Activated naive CD4-positive, alpha-beta T cell treated with anti-CD3 and anti-CD28 coated beads, Interleukin-2, amount 50 U/mL, for 16 hours (primary cell): ENCODE measurements at places on chromosomes 5 and 9.

DNA sequence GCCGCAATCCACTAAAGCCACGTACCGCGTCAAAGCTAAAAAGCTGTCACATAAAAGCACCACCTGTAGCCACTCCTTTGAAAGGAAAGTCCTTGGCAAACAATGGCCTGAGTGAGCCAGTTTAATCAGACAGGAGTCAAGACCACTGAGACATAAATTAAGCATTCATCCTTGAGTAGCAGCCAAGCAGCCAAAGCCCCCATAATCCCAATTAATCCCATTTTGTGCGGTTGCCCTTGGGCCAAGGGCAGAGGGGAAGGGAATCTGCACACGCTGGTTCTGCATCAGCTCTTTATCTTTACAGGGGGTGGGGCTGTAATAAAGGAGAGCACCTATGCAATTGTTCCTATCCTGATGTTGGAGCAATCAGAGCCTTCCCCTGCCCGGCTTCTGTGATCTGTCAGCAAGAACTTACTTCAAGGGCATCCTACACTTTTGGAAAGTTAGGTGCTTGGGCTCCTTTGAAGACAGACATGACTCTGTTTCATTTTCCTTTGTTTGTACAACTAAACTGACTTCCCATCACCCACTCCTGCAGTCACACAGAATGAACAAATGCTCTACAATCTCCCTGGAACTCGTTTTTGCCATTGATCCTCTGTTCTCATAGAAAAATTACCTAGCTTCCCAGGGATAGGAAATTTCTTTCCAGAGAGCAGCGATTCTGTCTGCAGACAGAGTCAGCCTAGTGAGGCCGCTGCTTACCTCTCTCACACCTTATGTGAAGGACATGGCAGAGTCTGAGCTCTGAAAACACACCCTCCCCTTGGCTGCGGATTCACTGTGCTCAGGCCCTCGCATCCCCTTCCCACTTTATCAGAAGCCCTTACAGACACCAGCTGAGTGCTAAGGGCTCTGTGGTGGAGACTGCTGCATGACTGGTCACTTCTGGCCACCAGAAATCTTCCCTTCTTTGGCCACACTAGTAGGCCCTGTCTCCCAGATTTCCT, 116.2 kb upstream of the TBCA start:
- no peak for DNase-seq

DNA sequence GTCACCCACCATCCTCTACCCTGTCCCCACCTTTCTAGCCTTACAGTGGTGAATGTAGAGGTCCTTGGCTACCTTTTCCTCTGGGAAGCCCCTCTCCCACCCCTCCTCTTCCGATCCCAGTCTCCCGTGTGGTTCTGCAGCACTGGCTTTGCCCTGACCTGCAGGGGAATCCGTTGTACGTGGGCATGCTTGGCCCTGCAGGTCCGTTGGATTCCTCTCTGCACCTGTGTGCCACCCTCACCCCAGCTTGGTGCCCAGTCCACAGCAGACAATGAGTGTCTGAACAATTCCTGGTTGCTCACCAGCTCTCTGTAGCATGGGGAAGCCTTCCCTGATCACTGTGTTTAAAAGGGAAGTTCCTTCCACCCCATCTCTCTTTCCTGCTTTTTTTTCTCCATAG, 185.1 kb downstream of the PAX5 start:
- no peak for DNase-seq

- no peak for DNase-seq
Measured at GRCh38 chr9:95666096-95666784, 149.5 kb upstream of the PTCH1 start.

- no peak for DNase-seq
Measured at GRCh38 chr5:61132559-61132958, 29.7 kb downstream of the SMIM15 start.

GRCh38 chr5:68225188-68225910, 9.8 kb downstream of the PIK3R1 start:
- DNase-seq, result no peak

GRCh38 chr5:14600846-14601245, 19.3 kb downstream of the OTULINL start:
- DNase-seq, result no peak

- DNase-seq, result no peak
Measured at GRCh38 chr5:44714871-44715561, 93.7 kb upstream of the MRPS30 start.

DNA sequence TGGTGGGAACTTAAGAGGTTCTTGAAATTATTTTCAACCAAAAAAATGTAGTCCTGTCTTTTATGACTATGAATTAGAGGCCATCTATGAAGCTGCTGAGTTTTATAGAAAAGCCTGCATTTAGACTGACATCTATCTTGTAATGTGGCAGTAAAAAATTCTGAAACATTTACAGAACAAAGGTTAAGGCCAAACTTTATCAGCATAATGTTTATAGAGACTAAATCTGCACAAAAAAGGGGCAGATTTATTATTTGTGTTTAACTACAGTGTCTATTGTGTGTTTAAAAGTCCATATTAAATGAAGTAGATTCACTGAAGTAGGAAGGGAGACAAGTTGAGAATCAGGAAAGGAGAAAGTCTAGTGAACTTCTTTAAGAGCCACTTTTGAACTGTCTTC, 37.3 kb upstream of the ANKRD34B start:
- no peak for DNase-seq
